ENCODE measurements at places on chromosomes 13 and 19.

DNA sequence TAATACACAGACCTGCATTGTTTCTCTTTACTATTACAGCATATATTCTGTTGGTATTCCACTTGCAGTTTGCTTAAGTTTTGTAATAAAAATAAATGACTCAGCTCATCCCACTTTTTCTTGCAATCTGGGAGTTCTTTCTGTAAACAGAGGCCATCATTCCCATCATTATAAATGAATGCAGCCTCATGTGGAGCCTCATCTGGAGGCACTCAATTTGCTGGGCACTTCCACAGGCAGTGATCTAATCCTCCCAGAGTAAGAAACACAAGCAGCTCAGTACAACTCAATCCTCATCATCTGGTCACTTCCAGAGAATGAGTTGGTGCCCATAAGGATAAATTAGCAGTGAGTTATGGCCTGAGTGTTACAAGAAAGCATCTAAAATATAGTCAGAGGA lies 2801.9 kb downstream of the PCDH9 start:
- DNase-seq = no peak

DNA sequence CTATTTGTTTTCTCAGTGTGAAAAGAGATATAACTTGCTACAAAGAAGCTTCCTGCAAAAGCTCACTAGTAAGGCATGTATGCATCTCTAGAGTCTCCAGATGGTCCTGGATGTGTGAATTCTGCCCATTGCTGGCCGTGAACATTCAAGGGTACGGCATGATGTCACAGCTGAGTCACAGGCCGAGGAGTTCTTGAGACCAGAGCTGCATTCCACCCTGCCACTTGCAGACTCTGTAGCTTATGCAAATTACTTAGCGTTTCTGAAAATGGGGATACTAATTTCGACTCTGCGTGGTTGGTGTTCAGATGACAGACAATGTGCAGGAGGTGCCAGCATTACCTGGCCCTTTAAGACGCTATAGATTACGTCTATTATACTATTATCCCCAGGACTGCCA lies 470.7 kb downstream of the ZNF536 start:
- DNase-seq = no peak

DNA sequence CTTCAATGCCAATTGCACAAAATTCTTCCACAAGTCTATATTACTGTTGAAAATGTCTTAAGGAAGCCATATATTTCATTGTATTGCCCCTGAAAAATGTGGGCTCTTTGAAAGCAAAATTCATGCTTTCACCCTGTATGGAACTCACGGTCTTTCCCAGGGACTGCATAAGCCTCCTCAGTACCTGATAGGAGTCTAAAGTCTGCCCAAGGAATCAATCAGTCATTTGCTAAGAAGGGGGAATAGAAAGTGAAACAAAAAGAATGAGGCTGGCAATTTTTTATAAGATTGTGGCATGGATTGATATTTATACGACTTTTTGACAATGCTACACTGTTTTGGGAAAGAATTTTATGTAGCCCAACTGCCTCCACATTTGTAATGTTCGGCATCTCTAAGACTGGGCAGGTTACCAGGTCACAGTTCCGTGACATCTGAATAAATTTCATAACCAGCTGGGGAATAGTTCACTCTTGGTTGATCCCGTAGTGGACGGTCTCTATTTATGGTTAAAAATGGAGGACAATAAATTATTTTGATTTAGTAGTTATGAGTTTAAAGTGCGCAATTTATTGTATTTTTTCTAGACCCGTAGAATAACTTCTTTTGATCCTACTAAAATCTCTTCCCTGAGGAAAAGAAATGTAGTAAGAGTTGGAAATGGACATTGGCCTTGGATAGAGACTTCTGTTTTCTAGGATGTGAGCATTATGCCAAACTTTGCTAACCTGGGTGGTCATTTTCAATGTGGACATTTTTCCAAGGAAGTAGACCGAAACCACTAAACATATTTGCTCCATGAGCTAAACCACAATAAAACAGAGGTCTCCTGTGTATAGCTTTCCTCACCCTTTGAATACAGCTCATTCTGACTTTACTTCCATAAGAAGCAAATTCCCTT lies 1585.4 kb downstream of the EFNB2 start:
- DNase-seq = no peak

DNA sequence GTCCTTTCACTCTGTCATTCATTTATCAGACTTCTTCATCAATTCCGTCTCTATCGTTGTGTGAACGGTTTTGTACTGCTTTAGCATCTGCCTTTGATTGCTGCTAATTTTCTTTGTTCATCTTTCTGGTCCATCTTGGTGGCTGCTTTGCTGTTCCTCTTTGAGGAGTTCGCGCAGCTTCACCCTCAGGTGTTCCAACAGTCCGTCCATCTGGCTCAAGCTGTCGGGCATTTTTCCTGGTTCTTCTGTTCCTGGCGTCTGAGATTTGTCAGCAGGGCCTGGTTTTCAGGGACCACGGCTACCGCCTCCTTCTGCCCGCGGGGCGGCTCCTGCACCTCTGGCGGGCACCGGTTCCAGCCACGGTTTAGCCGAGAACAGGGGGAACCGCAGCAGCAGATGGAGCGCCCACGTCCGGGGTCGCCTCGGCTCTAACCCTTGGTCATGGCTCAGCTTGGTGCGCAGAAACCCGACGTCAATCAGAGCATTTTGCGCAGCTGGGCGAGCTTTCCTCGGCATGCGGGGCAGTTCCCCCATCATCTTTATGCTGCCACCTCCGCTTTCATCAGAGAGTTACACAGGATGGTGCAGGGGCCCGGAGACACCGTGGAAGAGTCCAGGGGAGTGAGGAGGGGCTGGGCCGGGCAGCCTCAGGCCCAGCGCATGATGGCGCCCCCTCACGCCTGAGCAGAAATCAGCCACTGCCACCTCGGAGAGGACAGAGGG lies 89.5 kb downstream of the ZNF100 start:
- no peak for DNase-seq

DNA sequence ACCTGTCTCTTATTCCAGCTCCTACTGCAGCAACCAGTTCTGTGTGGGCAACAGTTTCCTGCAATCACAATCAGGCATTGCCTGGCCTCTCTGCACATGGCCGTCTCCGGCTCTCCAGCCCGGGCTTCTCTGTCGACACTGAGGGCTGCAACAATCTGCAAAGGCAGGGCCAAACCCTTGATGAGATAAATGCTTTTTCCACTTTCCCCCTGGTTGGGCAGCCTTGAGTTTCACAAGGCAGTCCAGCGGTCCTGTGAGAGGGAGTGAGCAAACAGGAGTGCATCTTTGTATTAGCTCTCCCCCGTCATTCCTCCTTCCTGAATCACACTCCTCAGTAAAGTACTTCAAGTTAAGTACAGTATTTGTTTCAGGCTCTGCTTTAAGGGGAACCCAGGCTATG lies 40.7 kb upstream of the VWA8 start:
- DNase-seq = no peak

- DNase-seq = no peak
Measured at GRCh38 chr13:19910336-19911072, 47.1 kb upstream of the ZMYM5 start.
